ENCODE measurements at places on chromosomes 7 and 10. TPM values are rescaled to one million over a fixed set of nuclear protein-coding genes. Genes with fewer than 3 reads are reported as not detected.

The CYP2C8 gene
- 0.37 TPM for total RNA-seq

The TDRD1 gene
- total RNA-seq = not detected

The OR13A1 gene
- total RNA-seq = not detected

The GRM8 gene
- not detected for total RNA-seq

- no peaks in the 10 kb centered on the region for H3K36me3 ChIP-seq
- H3K4me3 ChIP-seq = peak within 1 kb of the TSS; percentile 98
- peak within 1 kb of the TSS; percentile 91 for H3K27ac ChIP-seq
- no peaks in the 10 kb centered on the region for H3K27me3 ChIP-seq
- DNase-seq = peak; percentile 95
Observed at GRCh38 chr10:121598263-121599249, at the start of gene FGFR2. FGFR2 (minus strand) TSS chr10:121598444; CDS start chr10:121593817, 4,627 bp downstream.

- no peaks in the 10 kb centered on the region for H3K27me3 ChIP-seq
- no peak for DNase-seq
- H3K4me1 ChIP-seq = peaks cover 6% of the 10 kb centered on the region
Observed at GRCh38 chr10:22676435-22676834, 37.9 kb downstream of the PIP4K2A start.

DNA sequence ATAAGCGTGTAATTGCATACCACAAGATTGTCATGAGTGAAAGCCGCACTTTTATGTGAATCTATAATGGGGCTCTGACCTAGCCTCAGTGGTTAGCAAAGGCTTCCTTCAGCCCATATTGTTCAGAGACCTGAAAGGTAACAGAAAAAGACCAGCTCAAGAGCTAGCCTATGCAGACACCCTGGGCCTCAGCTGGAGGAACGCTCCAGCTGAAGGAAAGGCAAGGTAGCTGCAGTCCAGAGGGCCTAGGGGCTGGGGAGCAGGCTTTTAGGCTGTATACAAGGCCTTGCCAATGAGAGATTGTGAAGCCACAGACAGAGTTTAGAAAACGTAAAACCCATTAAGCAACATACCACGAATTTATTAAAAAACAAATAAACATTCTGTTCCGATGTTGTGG, 246.6 kb upstream of the GHITM start:
- no peaks in the 10 kb centered on the region for H3K27me3 ChIP-seq
- no peak overlapping the region for H3K4me3 ChIP-seq
- H3K36me3 ChIP-seq = no peaks in the 10 kb centered on the region

DNA sequence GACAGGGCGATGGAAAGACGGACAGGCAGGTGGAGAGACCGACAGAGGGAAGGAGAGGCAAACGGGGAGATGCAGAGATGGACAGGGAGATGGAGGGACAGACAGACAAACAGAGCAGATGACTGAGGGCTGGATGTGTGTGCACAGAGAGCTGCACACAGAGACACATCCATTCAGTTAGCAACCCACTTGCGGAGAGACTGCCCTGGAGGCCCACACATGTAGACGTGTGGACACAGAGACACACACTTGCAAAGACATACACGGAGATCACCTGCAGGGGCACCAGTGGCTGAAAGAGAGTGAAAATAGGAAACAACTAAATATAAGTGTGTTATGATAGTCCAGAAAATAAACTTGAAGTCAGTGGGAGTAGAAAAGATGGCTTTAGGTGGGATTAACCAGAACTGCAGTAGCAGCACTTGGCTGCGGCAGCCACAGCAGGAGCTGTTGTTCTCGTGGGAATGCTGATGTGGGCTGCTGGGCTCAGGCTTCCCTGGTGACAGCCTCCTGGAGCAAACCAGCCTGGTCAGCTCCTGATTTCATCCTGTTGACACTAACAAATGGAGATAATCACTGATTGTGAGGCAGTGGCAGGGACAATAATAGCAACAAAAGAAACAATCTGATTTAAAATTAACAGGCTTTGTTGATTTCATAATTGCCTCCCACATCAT, 134.1 kb downstream of the CCNY start:
- no peak overlapping the region for H3K4me3 ChIP-seq
- H3K27me3 ChIP-seq = no peaks in the 10 kb centered on the region
- no peak for DNase-seq

DNA sequence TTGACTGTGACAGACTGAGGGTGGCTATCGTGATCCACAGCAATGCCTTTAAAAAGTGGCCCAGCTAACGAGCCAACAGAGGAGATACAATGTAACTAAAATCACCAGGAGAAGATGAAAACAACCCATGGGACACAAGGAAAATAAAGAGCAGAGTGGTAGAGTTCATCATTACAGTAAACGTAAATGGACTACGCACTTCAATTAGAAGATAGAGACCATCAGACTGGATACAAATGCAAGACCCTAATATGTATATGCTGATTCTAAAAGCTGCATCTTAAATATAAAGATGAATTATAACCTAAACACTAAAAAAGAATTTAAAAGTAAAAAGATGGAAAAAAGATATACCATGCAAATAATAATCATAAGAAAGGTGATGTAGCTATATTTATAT, 6.6 kb upstream of the STK32C start:
- no peak overlapping the region for H3K4me3 ChIP-seq
- H3K27me3 ChIP-seq = no peaks in the 10 kb centered on the region
- no peak overlapping the region for H3K27ac ChIP-seq
- H3K36me3 ChIP-seq = no peaks in the 10 kb centered on the region

DNA sequence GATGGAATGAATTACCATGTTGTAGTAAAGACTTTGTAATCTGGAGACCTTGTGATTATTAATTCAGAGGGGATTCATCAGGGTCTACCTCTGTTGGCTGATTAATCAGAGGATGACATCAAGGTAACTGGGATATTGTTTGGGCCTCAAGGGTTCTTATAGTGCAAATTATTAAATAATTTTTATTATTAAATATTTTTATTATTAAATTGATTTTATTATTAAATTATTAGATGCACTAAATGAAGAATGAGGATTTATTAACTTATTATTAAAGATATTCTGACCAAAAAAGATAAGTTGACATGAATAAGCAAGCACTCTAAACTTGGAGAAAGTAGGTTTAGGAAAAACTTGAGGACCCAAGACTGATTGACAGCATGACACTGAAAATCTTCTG, 661.7 kb downstream of the NRG3 start:
- H3K4me1 ChIP-seq = no peaks in the 10 kb centered on the region
- no peak overlapping the region for H3K27ac ChIP-seq
- H3K36me3 ChIP-seq = no peaks in the 10 kb centered on the region
- DNase-seq = no peak

GRCh38 chr7:151900986-151901621, 24.2 kb upstream of the PRKAG2 start:
- no peaks in the 10 kb centered on the region for H3K36me3 ChIP-seq
- H3K27ac ChIP-seq = no peak overlapping the region
- no peaks in the 10 kb centered on the region for H3K27me3 ChIP-seq

- no peaks in the 10 kb centered on the region for H3K27me3 ChIP-seq
- peaks cover 6% of the 10 kb centered on the region for H3K4me1 ChIP-seq
- no peak overlapping the region for H3K27ac ChIP-seq
- DNase-seq = no peak
- H3K4me3 ChIP-seq = no peak overlapping the region
- no peaks in the 10 kb centered on the region for H3K36me3 ChIP-seq
Observed at GRCh38 chr10:93280699-93281366, 201.3 kb downstream of the MYOF start.

DNA sequence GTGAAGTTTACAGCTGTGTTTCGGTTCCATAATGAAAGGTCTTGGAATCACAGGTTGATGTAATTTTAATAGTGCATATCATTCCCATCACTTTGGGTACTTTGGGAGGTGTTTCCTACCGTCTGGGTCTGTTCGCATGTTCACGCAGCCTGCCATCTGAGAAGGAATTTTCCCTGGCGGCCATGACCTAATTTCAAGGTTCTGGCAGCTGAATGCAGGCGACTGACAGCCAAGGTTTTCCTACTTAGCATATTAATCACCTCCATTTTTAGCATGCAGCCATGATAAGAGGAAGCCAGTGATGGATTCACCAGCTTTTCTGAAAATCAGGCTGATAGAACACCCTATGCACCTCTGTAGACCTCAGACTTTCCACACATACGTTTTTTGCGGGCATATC, 319.1 kb upstream of the TMEM229A start:
- no peaks in the 10 kb centered on the region for H3K27me3 ChIP-seq
- H3K4me3 ChIP-seq = no peak overlapping the region
- H3K27ac ChIP-seq = no peak overlapping the region
- H3K36me3 ChIP-seq = no peaks in the 10 kb centered on the region
- H3K4me1 ChIP-seq = no peaks in the 10 kb centered on the region

GRCh38 chr7:129655811-129656210, 44.3 kb downstream of the NRF1 start:
- no peak overlapping the region for H3K4me3 ChIP-seq
- no peaks in the 10 kb centered on the region for H3K27me3 ChIP-seq
- no peak for DNase-seq

DNA sequence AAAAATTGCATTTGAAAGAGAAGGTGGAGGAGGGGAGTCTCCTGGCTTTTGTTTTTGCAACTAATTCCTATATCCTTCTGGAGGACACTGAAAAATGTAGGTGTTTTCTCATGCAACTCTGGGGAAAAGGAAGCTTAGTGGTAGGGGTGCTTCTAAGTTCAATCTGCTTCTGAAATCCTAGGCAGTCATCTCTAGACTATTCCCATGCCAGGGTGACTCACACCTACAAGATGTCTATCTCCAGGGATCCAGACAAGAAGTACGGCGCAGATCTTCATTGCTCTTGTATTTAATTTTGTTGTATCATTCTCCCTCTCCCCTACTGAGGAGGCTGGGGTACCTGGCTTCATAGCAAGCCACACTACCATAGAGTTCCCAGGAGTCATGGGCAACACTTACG, 258.8 kb downstream of the PHF14 start:
- H3K27ac ChIP-seq = no peak overlapping the region
- no peaks in the 10 kb centered on the region for H3K36me3 ChIP-seq
- H3K4me3 ChIP-seq = no peak overlapping the region
- H3K4me1 ChIP-seq = no peaks in the 10 kb centered on the region
- H3K27me3 ChIP-seq = 0 out of 2 replicates have a peak, but pooled peaks cover 1% of the 10 kb centered on the region

DNA sequence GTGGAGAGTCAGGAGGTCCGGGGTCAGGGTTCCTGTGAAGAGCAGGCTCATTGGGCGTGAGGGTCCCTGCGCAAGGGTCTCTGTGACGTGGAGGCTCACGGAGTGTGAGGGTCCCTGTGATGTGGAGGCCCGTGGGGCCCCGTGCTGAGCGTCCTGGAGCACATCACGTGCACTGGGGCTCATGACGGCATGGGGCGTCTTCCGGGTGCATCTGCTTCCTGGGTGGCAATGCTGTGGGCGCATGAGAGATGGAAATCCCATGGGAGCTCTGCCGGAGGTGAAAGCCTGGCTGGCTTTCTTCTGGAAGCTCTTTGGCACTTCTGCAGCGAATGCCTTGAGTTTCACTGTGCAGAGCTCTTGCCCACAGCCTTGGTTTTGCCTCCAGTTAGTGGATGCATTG, 71.4 kb downstream of the WDR37 start:
- DNase-seq = no peak
- H3K36me3 ChIP-seq = peaks cover 2% of the 10 kb centered on the region
- no peaks in the 10 kb centered on the region for H3K27me3 ChIP-seq
